Activated T-helper 1 cell treated with Interleukin-2 at 50 U/mL for 16 hours (primary cell): ENCODE measurements at places on chromosomes 2 and 18.

DNA sequence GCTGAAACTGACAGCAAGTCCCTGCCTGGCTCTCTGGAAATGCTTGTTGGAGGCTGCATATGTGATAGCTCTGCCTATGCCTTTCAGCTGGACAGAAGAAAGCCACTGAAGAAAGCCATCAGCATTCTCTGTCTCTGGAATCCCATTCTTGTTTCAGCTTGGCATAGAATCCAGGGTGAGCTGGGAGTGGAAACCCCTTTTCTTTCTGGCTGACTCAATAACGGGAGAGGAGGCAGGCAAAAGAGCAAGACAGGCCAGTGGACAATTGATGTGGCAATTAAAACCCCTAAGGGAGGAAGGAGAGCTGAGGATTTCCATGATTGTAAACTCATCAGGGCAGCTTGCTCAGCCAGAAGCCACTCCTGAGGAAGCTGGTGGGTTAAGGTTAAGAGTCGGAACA lies 208.1 kb downstream of the CLIP4 start:
- DNase-seq, result no peak

DNA sequence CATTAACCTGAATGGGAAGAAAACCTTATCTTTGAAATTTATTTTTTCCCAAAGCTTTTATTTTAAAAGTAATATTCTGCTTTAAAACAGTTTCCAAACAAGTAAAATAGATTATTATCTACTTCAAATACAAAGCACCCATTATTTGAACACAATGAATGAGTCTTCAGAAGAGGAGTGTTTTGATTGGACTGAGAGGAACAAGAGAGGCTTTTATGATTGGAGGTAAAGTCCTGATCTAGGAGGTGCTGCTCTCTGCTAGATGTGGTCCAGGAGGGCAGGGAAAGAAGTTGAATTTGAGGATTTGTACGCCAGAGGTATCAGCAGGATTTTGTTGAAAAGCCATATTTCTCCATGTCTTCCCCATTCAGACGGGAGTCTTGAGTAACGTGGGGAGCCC lies 900.7 kb downstream of the SOCS6 start:
- DNase-seq, result no peak

DNA sequence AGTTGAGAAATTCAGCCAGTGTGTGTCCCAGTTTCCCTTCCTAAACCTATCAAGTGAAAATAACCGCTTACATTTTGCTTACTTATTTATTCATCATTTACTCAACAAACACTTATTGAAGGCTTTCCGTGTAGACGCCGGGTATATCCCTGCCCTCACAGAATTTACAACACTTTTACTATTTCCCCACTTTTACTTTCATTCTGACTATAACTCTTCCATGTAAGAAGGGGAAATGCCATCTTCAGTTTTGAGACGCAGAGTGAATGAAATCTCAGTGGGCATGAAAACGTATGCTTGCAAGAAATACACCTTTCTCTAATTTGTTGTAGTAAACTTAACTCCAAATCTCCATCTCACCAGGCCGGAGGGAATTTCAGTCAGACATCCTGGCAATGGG lies 251.0 kb upstream of the CHAC2 start:
- DNase-seq, result no peak

- DNase-seq, result no peak
Observed at GRCh38 chr2:170341684-170342623, 164.0 kb downstream of the MYO3B start.

- DNase-seq, result no peak
Observed at GRCh38 chr2:99802734-99803133, 312.9 kb upstream of the REV1 start.

DNA sequence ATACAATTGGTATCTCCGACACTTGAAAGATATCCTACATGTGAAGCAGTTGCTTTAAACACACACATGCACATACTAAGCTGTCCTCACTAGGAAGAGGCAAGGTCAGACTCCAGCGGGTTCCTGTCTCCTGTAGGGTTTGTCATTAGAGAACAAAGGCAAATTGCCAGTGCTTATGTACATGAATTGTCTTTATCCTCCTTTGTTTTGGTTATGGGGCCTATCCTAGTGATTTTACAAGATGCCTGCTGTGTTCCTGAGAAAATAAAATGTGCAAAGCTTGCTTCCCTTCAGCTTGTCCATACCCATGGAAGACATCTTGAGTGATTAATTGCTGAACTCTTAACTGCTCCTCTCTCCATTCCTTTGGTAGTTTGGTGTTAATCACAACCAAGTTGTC lies 86.7 kb upstream of the SLC39A10 start:
- DNase-seq, result no peak

- no peak for DNase-seq
Observed at GRCh38 chr2:227834423-227834822, 20.8 kb downstream of the CCL20 start.

GRCh38 chr2:8120506-8120860 lies 561.4 kb upstream of the ID2 start:
- DNase-seq, result no peak

GRCh38 chr2:124343827-124344498 lies 318.9 kb downstream of the CNTNAP5 start:
- DNase-seq, result no peak

- no peak for DNase-seq
Observed at GRCh38 chr2:27494944-27495554, at the start of gene FNDC4. FNDC4 (minus strand) TSS chr2:27495200; CDS start chr2:27494679, 521 bp downstream.

DNA sequence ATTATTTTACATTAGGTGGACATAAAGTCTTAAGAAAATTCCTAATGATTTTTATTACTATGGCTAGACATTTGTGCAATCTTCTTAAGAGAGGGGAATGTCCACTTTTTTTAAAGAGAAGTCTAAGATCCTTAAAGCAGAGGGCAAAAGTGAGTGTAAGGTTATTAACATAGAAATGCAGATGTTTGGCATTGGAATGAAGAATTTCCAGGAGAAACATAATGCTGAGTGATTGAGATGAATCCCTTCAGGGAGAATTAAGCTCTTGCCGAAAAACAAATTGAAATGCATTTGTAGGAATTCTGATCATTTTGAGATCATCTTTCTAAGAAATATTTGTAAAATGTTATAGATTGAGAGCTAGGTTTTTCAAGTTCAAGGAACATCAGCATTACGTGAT lies 15.0 kb downstream of the FAM124B start:
- no peak for DNase-seq

DNA sequence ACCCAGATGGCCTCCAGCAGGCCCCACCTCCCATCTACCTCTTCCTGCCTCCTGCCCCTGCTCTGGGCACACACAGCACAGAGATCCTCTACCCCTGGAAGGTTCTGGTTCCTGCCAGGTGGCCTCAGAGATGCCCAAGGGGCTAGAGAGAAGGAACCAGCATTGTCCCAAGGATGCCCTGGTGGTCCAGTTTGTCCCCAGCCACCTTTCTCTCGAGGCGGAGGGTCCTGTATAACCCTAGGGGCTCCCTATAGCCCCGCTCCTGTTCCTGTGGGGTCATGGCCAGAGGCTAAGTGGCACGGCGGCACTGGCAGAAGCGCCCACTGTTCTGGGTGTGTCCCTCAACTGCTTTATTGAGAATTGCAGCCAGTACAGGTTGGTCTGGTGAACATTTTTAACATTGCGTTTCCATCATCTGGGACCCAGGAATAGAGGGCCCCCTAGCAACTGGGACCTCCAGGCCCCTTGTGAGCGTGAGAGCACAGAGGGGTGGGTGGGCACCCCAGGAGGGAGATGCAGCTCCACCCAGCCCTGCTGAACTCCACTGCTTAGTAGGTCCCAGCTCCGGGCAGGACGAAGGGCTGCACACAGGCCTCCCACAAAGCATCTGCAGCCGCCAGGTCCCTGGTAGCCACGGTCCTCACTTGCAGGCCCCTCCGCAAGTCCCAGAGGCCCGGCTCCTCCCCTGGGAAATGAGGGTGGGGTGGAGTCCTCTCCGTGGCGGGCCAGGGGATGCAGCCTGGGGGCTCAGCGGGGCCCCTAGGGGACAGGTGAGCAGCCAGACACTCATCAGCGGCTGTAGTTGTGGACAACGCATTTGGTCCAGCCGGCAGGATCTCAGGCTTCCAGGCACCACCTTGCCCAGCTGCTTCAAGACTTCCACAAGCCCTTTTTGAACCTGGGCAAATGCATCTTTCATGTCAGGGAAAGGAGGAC lies 33.1 kb downstream of the GPC1 start:
- DNase-seq, result no peak

DNA sequence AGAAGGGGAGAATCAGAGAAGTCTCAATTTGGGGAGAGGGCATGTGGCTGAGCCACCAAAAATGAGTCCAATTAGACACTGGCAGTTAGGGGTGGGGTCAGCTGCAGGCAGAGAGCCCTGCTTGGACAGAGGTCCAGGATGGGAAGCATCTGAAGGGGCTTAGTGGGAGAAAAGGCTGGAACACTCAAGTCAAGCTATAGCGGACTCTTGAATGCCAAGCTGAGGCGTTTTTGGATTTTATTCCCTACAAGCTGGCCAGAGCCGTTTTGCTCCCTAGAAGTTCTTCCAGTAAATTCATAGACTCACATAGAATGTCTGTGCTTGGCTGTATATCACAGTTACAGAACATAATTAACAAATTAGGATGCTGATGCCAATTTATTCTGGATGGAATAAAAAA lies 172.8 kb downstream of the ACOXL start:
- no peak for DNase-seq

DNA sequence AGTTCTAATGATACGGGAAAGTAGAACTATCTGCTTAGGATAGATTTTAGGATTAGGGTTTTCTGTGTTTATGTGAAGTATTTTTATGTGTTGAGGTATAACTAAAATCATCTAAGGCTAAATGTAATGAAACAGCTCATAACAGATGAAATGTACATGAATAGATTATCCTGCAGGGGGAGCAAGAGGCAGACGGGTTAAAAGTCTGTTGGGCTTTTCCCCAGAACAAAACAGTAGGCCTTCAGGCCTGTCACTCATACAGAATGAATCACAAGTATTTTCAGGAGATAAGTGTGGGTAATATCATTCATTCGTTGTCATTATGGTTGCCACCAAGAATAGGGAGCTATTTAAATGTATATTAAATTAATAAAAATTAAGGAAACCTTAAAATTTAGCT lies 107.9 kb upstream of the IL1R2 start:
- DNase-seq, result no peak

DNA sequence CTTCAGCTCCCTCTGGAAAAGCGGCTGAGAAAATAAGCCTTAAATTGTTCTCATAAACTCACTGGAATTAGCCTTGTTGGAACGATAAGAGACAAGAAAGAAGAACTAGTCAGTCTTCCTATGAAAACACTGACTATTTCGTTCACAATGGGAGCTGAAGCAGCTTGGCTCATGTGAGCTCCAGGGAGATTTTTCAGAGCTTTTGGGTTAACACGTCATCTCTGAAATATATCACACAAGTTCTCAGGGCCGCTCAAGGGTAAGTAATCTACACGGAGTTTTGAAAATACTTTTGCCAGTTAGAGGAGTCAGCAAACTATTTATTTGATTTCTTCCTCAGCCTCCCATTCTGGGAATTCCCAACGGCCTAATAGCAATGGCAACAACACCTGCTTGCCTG lies 316.2 kb upstream of the MGAT5 start:
- DNase-seq, result no peak

DNA sequence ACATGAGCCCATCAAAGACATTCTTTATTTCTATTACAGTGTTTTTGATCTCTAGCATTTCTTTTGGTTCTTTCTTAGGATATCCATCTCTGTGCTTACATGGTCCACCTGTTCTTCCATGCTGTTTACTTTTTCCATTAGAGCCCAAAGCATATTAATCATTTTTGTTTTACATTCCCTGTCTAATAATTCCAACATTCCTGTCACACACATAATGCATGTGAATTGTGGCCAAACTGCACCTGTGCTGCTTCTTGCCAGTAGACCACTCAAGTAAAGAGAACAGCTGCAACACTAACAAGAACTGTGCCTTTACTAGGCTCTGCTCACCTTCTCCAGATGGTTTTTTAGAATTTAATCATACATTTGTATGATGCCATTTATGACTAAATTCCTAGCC lies 103.0 kb downstream of the PTH2R start:
- DNase-seq, result no peak

GRCh38 chr2:98565286-98565860 lies 42.9 kb downstream of the COA5 start:
- no peak for DNase-seq

DNA sequence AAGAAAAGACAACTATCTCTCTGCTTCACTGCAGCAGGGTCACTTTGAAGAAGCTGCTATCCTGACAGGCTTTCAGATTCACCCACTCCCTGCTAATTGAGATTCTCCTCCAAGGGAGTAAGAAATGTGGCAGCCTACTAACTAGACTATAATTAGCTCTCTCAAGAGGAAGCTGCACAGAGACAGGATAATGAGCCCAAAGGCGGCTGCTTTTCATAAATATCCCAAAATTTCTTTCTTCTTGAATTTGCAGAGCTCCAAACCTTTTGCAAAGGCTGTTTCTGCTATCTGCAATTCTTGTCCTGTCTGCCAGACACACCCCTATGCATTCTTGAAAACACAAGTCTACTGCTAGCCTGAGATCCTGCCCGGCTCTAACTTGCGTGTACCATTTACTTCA lies 54.0 kb upstream of the RNU4ATAC start:
- DNase-seq, result no peak

- no peak for DNase-seq
Observed at GRCh38 chr2:218582076-218582475, 13.4 kb downstream of the CNOT9 start.

GRCh38 chr2:85746321-85747004 lies 7.3 kb upstream of the ATOH8 start:
- DNase-seq, result no peak

DNA sequence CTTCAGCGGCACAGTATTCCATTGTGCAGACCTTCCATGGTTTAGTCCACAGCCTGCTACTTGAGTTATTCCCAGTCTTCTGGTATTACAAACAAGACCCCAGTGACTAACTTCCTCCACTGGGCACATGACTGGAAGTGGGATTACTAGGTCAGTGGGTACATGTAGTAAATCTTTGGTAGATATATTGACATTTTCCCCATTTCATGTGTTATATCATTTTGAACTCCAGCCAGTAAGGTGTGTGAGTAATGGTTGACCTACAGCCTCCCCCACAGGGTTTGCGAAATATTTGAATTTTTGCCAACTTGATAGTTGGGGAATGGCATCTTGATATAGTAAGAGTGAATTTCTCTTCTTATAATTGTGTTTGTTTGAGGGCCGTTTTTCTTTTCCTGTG lies 58.8 kb downstream of the RNF144A start:
- DNase-seq, result no peak

DNA sequence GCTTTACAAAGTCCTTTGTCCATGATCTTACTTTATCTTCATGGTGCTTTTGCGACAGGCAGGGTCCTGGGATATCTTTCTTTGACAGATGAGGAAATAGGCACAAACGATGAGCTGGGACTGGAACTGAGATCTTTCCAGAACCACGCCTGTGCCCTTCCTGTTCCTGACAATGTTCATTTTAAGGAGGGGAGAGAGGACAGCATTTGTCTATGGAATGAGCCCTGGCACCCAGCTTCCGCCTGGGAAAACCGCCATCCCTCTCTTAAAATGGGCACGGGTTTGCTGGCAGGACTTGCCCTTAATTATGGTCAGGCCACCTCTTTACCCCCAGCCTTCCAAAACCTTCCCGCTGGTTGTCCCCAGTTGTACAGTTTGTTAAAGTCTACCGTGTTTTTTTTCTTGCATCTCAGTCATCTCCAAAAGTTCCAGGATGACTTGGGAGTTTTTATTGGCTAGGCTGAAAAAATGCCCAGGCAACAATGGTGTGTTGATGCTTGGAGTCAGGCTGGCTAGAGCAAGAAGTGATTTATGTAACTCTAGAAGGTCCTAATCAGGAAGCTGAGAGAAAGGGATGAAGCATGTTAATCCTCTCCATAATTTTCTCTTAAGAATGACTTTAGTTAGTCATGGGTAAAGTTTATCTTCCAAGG lies 264.9 kb upstream of the EPAS1 start:
- no peak for DNase-seq
